ENCODE measurements at places on chromosomes 2 and 18.

DNA sequence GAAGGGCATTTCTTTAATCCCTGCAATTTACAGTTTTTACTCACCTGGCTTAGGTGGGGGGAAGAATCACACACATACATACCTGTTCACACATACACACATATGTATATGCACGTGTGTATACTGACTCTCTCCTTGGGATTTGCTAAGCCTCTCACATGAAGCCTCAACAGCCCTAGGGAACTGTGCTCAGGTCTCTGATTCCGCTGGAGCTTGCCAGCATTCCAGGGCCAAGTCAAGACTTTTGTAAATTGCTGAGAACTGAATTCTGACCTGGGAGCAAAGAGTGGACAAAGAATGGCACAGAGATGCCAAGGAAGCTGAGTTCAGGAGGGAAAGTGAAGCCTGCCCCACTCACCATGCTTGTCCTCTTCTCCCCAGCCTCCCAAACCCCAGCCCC, 177.3 kb downstream of the TMEM247 start:
- DNase-seq: no peak

GRCh38 chr2:2787301-2787907, 456.3 kb upstream of the MYT1L start:
- no peak for DNase-seq

GRCh38 chr2:228131833-228132232, 49.7 kb downstream of the SPHKAP start:
- DNase-seq: no peak

- DNase-seq: no peak
These were observed 110.9 kb downstream of the ROCK1 start for GRCh38 chr18:21000667-21001066.

DNA sequence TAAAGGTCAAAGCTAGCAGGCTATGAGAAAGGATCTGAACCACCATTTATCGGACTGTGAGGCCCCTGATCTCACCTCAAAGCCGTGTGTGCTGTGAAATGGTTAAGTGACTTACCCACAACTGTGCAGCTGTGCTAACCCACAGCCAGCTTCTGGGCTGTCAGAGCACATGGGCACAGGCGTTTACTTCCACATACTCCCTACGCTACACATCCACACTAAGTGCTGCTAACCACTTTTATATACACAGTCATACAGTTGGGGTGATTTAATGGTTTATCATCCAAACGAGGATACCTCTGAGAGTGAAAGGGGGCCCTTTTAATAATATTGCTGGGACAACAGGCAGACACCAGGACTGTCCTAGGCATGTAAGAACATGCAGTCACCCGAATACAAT, 37.3 kb downstream of the CYRIA start:
- DNase-seq: no peak

DNA sequence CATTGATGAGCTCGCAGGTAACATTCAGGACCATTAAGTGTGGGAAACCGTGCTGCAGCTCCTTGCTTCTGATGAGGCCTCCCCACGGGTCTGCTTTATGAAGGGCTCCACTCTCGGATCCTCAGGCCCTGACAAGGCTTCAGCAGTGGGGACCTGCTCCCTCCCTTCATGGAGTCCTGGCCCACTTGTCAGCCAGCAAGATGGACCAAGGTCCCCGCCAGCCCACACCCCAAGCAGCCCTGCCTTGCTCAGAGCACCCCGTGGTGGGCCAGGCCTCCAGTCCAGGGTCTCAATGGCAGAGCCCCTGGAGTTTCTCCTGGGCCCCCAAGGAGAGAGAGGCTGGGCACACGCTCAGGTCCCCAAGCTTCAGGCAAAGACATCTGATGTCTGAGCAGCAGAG, 41.5 kb downstream of the CROCC2 start:
- DNase-seq: no peak

GRCh38 chr18:77062518-77063003, 70.0 kb downstream of the MBP start:
- no peak for DNase-seq

GRCh38 chr2:203030991-203031390, 16.3 kb downstream of the NBEAL1 start:
- no peak for DNase-seq

DNA sequence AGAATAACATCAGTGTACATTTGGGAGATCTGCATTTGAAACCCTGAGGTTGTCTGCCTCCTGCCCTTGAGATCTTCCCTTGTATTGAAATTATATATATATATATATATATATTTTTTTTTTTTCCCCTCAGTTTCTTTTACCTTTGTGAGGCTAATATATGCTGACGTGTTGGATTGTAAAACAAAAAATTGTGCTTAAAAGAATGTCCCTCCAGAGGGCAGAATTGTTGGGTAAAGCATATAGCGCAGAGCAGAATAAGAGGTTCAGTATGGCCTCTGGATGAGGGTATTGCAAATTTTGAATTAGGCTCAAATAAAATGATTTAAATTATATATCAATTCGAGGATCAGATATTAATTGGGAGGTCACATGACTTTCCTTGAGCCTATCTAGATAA, 12.4 kb downstream of the NABP1 start:
- DNase-seq: no peak

- no peak for DNase-seq
These were observed 109.3 kb downstream of the FHOD3 start for GRCh38 chr18:36406805-36407204.

GRCh38 chr2:16656784-16657391, 8.7 kb downstream of the CYRIA start:
- no peak for DNase-seq

GRCh38 chr18:74521068-74521725, 13.1 kb upstream of the CNDP1 start:
- no peak for DNase-seq

GRCh38 chr2:164651361-164651760, 30.1 kb upstream of the GRB14 start:
- DNase-seq: no peak

- no peak for DNase-seq
These were observed 56.8 kb downstream of the ATOH8 start for GRCh38 chr2:85810371-85811179.

- DNase-seq: no peak
These were observed 283.3 kb upstream of the NETO1 start for GRCh38 chr18:73151086-73151485.

- DNase-seq: no peak
These were observed 100.5 kb downstream of the SEPTIN10 start for GRCh38 chr2:109513230-109513629.
